ENCODE measurements at places on chromosomes 3 and 15. TPM values are rescaled to one million over a fixed set of nuclear protein-coding genes. Genes with fewer than 3 reads are reported as not detected.
A peak's percentile ranks its signal among the peaks of the same experiment; 100 is the strongest.

DNA sequence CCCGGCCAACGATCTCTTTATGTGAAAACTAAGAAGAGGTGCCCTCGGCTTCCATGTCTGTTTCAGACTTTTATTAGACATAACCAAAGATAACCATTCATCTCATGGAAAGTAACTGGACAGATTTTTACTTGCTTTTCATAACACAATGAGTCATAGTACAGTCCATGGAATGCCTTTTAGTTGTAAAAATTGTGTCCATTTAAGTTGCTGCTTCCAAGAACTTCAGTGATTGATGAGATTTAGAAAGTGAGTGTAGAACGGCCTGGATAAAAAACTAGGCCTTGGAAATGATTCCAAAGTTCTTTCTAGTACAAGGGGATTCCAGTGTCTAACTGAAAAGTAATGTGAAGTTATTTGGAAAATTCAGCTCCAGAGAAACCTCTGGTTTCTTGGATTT is 10.8 kb downstream of the EIF2AK4 start:
- no peak for DNase-seq

GRCh38 chr3:58183221-58183620 is 27.6 kb downstream of the DNASE1L3 start:
- DNase-seq = no peak

- peak; percentile 93 for DNase-seq
Measured at GRCh38 chr3:188947401-188948280, 224.1 kb upstream of the TPRG1 start.

DNA sequence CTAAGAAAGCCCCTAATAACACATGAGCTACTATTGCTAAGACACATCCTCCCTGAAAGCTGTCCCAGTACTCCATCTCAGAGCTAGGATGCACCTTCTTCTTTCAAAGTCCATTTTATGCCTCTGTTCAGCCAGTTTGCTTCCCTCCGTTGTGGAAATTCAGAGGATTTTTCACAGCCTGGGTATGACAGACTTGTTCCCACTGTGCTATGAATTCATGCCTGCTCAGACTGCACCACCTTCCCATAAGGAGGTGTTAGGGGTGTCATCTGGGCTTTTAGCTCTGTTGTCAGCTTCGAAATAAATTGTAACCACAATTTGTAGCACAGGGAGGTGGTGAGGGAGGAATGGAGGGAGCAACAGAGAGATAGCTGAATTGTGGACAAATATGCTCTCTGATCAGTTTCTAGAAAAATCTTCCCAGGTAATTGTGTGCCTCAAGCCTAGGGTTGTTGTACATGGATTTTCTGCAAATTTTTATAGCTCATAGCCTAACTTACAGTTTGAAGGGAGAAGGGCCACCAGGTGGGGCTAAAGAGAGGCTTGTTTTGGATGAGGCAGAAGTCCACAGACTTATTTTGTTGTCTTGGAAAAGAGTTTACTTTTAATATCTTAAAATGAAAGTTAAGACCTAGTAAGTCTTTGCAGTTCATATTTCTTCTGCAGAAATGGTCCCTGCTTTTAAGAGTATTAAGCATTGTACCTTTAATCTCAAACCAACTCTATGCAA is 462.0 kb downstream of the PDCD6IP start:
- peak; percentile 79 for DNase-seq

The DNAJA4 gene
- 2.8 TPM for polyA plus RNA-seq

The DNAJC13 gene
- 13.1 TPM for polyA plus RNA-seq

The PLCH1 gene
- polyA plus RNA-seq = 1.4 TPM

Measured in hepatocyte (in vitro differentiated cells).